ENCODE measurements at places on chromosomes 11 and 22. TPM values are rescaled to one million over a fixed set of nuclear protein-coding genes. Genes with fewer than 3 reads are reported as not detected.

SAA4 gene
- total RNA-seq: not detected

CASP5 gene
- not detected for total RNA-seq

DNA sequence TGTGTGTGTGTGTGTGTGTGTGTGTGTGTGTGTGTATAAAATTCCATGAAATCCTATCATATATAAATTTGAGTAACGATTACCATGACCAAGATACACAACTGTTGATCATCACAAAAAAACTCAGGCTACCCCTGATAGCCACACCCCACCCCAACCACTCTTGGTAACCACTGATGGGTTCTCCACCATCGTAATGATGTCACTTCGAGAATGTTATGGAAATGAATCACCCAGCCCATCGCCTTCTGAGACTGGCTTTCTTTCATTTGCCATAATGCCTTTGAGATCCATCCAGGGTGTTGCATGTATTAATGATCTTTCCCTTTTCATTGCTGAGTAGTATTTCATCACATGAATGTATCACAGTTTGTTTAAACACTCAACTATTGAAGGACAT, 496.0 kb downstream of the MIAT start:
- no peak for DNase-seq

GRCh38 chr11:120063686-120064340, 74.1 kb downstream of the TRIM29 start:
- DNase-seq: no peak

- DNase-seq: no peak
Measured at GRCh38 chr11:11505190-11505589, 116.6 kb downstream of the GALNT18 start.

DNA sequence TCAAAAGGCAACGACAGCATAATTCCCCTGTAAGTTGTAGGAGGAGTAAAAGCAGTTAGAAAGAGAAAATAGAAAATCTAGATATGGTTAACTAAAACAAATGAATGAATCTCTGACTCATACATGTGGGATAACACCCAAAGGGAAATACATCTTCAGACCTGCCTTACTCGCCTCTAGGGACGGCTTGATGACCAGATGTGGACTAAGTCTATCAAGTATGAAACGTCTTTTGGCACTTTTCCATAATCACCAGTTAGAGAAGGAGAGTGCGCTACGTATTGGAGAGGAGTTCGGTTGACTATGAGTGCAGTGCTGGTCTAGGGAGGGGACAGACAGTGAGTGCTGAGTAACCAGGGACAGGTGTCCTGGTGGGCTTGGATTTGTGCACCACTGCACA, 459.9 kb downstream of the OPCML start:
- DNase-seq: no peak

DNA sequence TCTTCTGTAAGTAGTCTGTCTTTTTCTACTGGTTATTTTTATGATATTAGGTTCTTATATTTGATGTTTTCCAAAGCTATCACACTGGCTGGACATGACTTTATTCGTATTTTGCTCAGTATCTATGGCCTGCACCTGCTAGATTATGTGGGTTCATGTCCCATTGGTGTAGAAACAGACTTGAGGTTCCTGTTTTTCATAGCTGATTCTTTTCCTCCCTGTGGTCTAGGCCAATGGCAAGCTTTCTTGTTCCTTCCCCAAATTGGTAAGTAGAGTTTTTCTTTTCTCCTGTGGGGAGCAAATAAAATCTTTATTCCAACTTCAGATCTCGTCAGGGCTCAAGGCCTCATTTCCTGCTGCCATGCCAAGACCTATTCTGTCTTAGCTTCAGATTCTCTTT, 30.2 kb upstream of the SWAP70 start:
- no peak for DNase-seq

- DNase-seq: peak; percentile 78
Measured at GRCh38 chr11:130070846-130071200, 1.1 kb downstream of the APLP2 start.

- no peak for DNase-seq
Measured at GRCh38 chr11:118027694-118028093, 41.5 kb downstream of the IL10RA start.
